NCI-H1930 (cell line): ENCODE measurements at places on chromosomes 4 and X.

- no peak for DNase-seq
Observed at GRCh38 chr4:121421594-121421993, 40.8 kb upstream of the QRFPR start.

DNA sequence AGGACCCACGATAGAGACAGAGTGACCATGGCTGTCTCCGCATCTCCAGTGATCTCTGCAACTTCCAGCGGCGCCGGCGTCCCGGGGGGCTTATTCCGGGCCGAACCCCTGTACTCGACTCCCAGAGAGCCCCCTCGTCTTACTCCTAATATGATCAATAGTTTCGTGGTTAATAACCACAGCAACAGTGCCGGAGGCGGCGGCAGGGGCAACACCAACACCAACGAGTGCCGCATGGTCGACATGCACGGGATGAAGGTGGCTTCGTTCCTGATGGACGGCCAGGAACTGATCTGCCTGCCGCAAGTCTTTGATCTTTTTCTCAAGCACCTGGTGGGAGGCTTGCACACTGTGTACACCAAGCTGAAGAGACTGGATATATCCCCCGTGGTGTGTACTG, 343 bp downstream of the DACH2 start:
- DNase-seq = no peak

- DNase-seq = no peak
Observed at GRCh38 chrX:133880032-133880443, 105.4 kb downstream of the GPC3 start.

GRCh38 chr4:151484396-151485102, 75.6 kb downstream of the FHIP1A start:
- no peak for DNase-seq

GRCh38 chr4:105966051-105966450, 70.8 kb downstream of the NPNT start:
- no peak for DNase-seq

- DNase-seq = no peak
Observed at GRCh38 chr4:140213749-140214148, 59.8 kb upstream of the MAML3 start.

DNA sequence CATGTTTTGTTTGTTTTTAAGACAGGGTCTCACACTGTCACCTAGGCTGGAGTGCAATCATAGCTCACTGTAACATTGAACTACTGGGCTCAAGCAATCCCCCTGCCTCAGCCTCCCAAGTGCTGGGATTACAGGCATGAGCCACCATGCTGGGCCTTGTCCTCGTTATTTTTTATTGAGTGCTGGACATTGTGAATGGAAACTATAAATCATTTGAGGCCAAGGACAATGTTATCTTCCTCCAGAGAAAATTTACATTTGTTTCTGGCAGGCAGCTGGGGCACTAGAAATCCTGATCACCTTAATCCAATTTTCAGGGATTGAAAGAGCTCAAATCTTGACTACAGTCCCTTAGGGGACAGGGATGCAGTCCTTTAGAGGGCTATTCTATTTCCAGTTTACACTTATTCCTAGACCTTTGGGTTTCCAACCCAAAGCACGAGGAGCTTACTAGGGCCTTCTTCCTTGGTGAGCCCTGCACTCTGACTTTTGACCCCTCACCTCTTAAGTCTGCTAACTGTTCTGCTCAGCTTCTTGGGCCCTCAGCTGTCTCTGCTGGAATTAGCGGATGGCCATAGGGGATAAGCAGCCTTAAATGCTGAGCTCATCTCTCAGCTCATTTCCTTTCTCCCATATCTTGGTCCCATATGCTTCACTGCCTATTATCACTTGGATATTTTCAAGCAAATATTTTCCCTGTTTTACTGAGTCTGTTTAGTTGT, 23.0 kb upstream of the PDZD4 start:
- no peak for DNase-seq

GRCh38 chr4:30429813-30430761, 290.1 kb upstream of the PCDH7 start:
- no peak for DNase-seq

DNA sequence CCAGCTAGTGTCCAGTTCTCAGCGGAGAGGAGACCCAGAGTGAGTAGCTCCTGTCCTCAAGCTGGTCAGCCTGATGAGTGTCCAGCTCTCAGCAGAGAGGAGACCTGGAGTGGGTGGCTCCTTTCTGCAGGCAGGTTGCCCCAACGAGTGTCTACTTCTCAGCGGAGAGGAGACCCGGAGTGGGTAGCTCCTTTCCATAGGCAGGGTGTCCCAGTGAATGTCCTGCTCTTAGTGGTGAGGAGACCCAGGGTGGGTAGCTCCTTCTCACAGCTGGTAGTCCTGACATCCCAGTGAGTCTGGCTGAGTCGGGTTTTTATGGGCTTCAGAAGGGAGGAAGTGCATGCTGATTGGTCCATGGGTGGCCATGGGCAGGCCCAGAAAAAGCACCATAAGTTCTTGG, 55.7 kb upstream of the NUDT6 start:
- DNase-seq = no peak

DNA sequence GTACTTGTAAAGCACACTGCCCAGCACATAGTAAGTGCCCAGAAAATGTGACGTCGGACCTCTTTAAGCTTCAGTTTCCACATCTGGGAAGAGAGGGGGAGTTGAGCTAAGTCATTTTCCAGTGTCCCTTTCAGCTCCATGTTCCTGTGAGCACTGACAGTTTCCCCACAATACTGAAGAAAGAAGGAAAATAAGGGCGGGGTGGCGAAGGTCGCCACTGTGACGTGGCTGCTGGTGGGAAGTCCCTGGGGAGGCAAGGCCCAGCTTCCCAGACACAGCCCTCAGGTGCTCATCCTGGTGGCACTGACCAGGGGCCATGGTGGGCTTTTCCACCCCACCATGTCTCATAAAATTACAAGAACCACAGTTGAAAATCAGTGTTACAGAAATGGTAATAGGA, 121.8 kb downstream of the PTTG2 start:
- no peak for DNase-seq

- DNase-seq = no peak
Observed at GRCh38 chr4:20544645-20545044, 155.6 kb upstream of the PACRGL start.

DNA sequence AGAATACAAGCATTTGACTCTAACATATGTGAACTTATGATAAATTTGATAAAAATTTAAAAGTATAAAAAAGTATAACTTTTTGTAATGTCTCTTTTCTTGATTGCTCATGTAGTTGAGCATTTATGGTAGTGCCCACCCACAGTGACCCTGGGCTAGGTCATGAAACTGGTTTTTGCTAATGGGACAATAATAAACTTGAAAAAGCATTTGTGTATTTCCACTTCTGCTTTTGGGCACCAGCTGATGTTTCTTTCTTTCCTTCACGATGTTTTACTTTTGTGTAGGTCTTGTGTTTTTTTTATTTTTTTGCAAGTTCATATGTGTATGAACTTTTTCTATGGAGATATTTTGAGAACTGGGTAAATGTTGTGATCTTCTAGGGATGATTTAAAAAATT, 313.1 kb downstream of the CBLL2 start:
- no peak for DNase-seq

DNA sequence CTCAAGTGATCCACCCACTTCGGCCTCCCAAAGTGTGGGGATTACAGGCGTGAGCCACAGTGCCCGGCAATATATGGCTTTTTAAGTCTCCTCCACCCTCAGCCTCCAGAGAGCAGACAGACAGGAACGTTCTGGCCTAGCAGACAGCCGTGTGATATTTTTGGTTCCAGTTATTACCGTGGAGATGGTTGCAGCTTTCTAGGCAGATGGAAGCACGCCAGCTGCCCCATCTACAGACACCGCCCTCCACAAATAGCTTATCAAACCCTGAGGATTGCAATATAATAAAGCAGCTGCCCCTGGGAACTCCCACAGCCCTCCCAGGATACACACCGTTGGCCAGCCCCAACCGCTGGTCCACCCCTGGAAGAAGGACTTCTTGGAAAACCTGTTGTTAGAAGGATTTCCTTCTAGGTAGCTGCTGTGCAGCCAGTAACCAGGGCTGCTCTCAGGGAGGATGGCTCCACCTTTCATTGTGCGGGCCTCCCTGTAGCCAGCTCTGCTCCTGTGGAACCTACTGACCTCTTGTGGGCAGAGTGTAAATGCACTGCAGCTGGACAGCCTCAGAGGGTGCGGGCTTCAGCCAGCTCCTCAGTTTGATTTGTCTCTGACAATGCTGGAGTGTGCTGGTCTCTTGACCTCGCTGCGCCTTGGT, 44.0 kb downstream of the SLC25A5 start:
- peak; percentile 42 for DNase-seq

GRCh38 chrX:44012484-44013096, 39.4 kb upstream of the NDP start:
- no peak for DNase-seq
